ENCODE measurements at places on chromosomes 4 and X.

- peak; percentile 96 for DNase-seq
These were observed 284.0 kb downstream of the BCOR start for GRCh38 chrX:39813631-39814277.

- no peak for DNase-seq
These were observed 68.0 kb downstream of the IQCM start for GRCh38 chr4:149747646-149748045.

GRCh38 chrX:23052324-23052723 is 52.6 kb downstream of the DDX53 start:
- no peak for DNase-seq

DNA sequence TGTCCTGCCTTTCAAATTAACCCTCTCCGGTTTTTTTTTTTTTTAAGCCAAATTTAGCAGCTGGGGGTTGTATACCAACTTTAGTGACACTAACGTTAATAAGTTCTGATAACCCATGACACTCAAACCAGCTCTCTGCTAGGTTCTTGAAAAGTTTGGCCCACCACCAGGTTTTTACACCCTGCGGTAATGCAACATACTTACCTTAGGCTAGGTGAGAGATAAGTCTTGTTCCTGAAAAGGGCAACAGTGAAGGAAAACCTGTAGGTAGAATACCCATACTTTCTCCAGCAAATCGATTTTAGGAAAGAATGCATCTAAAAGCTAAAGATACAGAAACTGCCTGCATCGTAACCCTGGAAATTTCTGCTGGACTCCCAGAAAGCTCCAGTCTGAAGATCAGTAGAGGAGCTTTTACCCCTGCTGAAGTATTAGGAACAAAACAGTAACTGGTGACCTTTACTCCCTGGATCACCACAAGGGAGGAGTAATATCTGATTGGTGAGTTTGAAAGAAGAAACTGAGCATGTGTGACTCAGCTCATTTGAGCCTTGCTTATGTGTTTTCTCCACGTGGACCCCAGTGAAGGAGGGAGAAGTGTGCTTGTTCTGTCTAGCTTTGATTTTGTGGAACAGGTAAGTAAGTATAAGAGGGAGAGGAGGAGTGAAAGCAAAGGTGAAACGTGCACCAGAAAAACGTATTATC is 34.4 kb upstream of the COX18 start:
- DNase-seq = no peak

DNA sequence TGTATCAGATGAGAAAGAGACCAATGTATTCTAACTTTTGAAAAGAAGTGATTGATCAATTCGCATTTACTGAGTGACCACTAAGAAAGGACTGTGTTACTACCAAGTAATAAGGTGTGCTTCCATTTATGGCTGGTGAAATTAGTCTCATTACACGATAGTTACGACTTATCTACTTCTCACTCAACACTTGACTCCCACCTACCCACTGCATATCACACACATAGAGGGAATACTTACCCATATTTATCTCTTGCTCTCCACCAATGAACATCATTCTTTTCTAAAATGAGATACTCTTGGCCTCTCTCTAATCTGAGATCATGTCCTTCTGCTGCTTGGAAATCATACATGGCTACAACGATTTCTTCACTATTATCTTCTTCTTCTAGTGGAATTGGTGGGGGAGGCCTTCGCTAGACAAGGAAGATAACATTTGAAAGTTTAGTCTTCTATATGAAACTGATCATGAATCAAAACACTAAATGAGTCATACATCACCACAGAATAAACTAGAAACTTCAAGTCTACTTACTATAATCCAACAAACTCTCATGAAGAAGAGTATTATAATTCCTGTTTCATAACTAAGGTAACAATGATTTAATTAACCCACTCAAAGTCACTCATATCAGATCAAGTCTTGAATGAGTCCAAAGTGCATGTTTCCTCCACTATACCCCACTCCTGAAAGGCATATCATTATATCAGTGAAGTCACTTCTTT is 33.7 kb upstream of the TXK start:
- DNase-seq = no peak

- DNase-seq = no peak
These were observed 228.8 kb upstream of the PGRMC2 start for GRCh38 chr4:128516301-128516969.
